Osteocyte (in vitro differentiated cells): ENCODE measurements at places on chromosomes 2 and 18. TPM values are rescaled to one million over a fixed set of nuclear protein-coding genes. Genes with fewer than 3 reads are reported as not detected.
A peak's percentile ranks its signal among the peaks of the same experiment; 100 is the strongest.

DNA sequence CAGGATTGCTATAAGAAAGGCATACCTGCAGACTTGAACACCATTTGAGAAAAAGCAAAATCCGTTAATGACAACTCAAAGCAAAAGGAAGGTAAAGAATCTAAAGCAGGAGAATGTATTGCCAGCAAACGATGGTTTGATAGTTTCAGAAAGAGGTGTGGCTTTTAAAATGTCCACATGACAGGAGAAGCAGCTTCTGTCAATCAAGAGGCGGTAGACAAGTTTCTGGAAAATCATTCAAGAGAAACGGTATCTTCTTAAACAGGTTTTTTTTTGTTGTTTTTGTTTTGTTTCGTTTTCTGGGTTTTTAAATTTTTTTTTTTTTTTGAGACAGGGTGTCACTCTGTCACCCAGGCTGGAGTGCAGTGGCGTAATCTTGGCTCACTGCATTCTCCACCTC, 13.8 kb downstream of the CLEC4F start:
- no peak overlapping the region for H3K4me3 ChIP-seq
- H3K4me1 ChIP-seq, result no peaks in the 10 kb centered on the region
- no peaks in the 10 kb centered on the region for H3K36me3 ChIP-seq
- H3K27me3 ChIP-seq, result peaks cover 13% of the 10 kb centered on the region
- no peak for DNase-seq
- no peak overlapping the region for H3K27ac ChIP-seq

Gene LOXHD1
- total RNA-seq, result not detected in 2 replicates

GRCh38 chr2:237000481-237000880, 85.2 kb upstream of the COPS8 start:
- H3K27ac ChIP-seq, result no peak overlapping the region
- H3K4me1 ChIP-seq, result peaks cover 18% of the 10 kb centered on the region
- H3K36me3 ChIP-seq, result no peaks in the 10 kb centered on the region
- DNase-seq, result no peak
- no peak overlapping the region for H3K4me3 ChIP-seq

GRCh38 chr2:31140151-31140550, 1.9 kb upstream of the GALNT14 start:
- peaks cover 2% of the 10 kb centered on the region for H3K36me3 ChIP-seq
- DNase-seq, result peak; percentile 69
- peaks cover 4% of the 10 kb centered on the region for H3K4me1 ChIP-seq

GRCh38 chr2:239763433-239764097, 261.6 kb downstream of the NDUFA10 start:
- H3K4me1 ChIP-seq, result no peaks in the 10 kb centered on the region
- no peak overlapping the region for H3K4me3 ChIP-seq
- H3K27ac ChIP-seq, result no peak overlapping the region
- DNase-seq, result no peak
- H3K27me3 ChIP-seq, result no peaks in the 10 kb centered on the region

DNA sequence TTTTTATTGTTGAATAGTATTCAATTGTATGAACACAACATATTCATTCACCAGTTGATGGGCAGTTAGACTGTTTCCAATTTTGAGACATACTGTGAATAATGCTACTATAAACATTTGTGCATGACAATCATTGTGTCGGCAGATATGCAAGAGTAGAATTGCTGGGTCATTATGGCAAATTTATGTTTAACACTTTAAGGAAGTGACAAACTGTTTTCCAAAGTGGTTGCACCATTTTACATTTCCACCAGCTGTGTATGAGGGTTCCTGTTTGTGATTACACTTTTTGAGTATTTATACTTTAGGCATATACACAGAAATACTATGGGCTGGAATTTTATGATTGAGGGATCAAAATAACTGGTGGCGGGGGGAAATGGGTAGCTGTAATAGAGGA, 61.2 kb downstream of the MAP4K3 start:
- H3K27ac ChIP-seq, result no peak overlapping the region
- no peak for DNase-seq
- no peak overlapping the region for H3K4me3 ChIP-seq
- no peaks in the 10 kb centered on the region for H3K27me3 ChIP-seq
- H3K4me1 ChIP-seq, result peaks cover 18% of the 10 kb centered on the region

DNA sequence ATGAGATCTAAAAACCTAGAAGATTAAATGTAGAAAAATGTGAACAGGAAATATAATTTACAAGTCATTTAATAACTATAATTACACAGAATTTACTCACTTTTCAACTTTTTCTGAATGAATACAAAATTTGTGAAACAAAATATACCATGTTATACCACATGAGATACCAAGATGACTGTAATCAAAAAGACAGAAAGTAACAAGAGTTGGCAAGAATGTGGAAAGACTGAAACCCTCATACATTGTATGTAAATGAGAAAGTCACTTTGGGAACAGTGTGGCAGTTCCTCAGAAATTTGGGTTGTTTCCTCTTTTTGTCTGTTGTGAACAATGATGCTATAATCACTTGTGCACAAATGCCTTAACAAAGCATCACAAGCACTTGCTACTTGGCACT, 145.4 kb upstream of the ZNF804A start:
- no peaks in the 10 kb centered on the region for H3K36me3 ChIP-seq

Gene CRYGC
- total RNA-seq, result not detected in 2 replicates

Gene FAM136A
- total RNA-seq, result 33.9 and 35.0 TPM in 2 replicates

Gene FRZB
- total RNA-seq, result 46.6 and 47.3 TPM in 2 replicates

- no peak overlapping the region for H3K27ac ChIP-seq
- H3K4me3 ChIP-seq, result no peak overlapping the region
- H3K4me1 ChIP-seq, result no peaks in the 10 kb centered on the region
- peaks cover 22% of the 10 kb centered on the region for H3K36me3 ChIP-seq
- H3K27me3 ChIP-seq, result no peaks in the 10 kb centered on the region
- no peak for DNase-seq
These were observed 25.9 kb downstream of the ARL5A start for GRCh38 chr2:151802315-151802714.

DNA sequence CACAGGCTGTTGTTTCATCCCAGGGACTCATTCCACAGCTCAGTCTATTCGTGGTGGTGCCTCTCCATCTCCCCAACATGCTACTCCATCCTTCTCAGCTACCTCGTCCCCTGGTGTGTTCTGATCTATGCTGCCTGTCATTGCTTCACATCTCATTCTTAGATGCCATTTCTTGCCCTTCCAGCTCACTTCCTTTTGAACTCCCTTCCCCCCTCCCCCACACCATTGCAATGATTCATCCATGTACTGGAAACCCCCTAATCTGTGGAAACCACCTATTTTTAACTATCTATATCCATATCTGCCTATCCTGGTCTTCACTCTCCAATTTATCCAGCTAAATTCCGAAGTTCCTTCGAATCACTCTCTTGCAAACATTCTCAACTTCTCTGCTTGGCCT, 65.7 kb upstream of the PARD3B start:
- H3K4me1 ChIP-seq, result no peaks in the 10 kb centered on the region
- no peak overlapping the region for H3K27ac ChIP-seq
- H3K27me3 ChIP-seq, result no peaks in the 10 kb centered on the region
- H3K36me3 ChIP-seq, result no peaks in the 10 kb centered on the region
- DNase-seq, result no peak
- no peak overlapping the region for H3K4me3 ChIP-seq

GRCh38 chr2:111227716-111228141, 107.0 kb downstream of the BCL2L11 start:
- H3K4me3 ChIP-seq, result no peak overlapping the region
- H3K36me3 ChIP-seq, result peaks cover 45% of the 10 kb centered on the region
- H3K27ac ChIP-seq, result peak overlapping the region; percentile 70
- DNase-seq, result peak; percentile 76
- H3K27me3 ChIP-seq, result no peaks in the 10 kb centered on the region
- H3K4me1 ChIP-seq, result peaks cover 25% of the 10 kb centered on the region

DNA sequence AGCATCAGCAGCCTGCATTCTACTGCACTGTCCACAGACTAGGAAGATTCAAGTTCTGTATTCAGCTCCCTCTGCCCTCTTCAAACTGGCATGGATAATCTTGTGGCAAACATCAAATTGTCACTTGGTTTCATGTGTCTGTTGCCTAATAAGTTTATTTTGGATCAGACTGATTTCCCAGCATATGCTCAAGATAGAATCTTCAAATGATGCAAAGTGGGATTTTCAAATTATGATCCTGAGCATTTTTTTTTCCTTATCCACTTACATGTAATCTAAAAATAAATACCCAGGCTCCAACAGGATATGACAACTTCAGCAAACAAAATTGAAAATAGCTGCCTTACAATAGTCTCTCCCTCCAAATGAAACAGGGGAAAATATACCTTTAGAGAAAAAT, 160.9 kb upstream of the VRK2 start:
- no peak for DNase-seq
- no peak overlapping the region for H3K4me3 ChIP-seq
- no peaks in the 10 kb centered on the region for H3K4me1 ChIP-seq
- no peaks in the 10 kb centered on the region for H3K36me3 ChIP-seq
- no peaks in the 10 kb centered on the region for H3K27me3 ChIP-seq
- no peak overlapping the region for H3K27ac ChIP-seq

GRCh38 chr18:55252053-55252675, 292.9 kb upstream of the CCDC68 start:
- peak overlapping the region; percentile 63 for H3K27ac ChIP-seq
- no peak overlapping the region for H3K4me3 ChIP-seq
- peaks cover 38% of the 10 kb centered on the region for H3K36me3 ChIP-seq
- DNase-seq, result no peak
- H3K4me1 ChIP-seq, result peaks cover 39% of the 10 kb centered on the region
- no peaks in the 10 kb centered on the region for H3K27me3 ChIP-seq

DNA sequence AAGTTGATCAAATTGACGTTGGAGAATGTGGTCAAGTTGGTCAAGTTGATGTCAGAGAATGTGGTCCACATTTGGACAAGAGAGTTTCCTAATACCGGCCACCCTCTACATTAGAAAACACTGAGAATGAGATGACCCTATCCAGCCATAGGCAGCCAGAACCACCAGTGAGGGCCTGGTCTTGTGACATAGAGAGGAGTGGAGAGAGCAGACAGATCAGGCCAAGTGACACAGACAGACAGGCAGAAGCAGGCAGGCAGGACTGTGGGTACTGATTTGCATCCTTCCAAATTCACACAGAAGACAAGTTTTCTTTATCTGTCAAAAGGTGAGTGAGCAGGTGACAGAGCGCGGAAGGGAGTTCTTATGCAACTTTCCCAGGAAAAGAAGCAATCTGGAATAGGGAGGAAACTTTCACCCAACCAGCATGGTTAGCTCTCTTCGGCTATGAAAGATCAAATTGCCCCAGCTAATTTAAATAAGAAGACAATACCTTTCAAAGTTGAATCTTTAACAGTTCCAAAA, 109.1 kb upstream of the PID1 start:
- H3K36me3 ChIP-seq, result no peaks in the 10 kb centered on the region
- no peak overlapping the region for H3K4me3 ChIP-seq
- no peak for DNase-seq

GRCh38 chr2:198054299-198054698, 249.9 kb downstream of the PLCL1 start:
- H3K27me3 ChIP-seq, result peaks cover 3% of the 10 kb centered on the region
- no peak for DNase-seq
- H3K4me3 ChIP-seq, result no peak overlapping the region
- H3K27ac ChIP-seq, result no peak overlapping the region
- H3K36me3 ChIP-seq, result no peaks in the 10 kb centered on the region
- no peaks in the 10 kb centered on the region for H3K4me1 ChIP-seq

- H3K27me3 ChIP-seq, result no peaks in the 10 kb centered on the region
- H3K4me3 ChIP-seq, result no peak overlapping the region
- H3K4me1 ChIP-seq, result peaks cover 12% of the 10 kb centered on the region
- no peaks in the 10 kb centered on the region for H3K36me3 ChIP-seq
These were observed 5.1 kb upstream of the STEAP3 start for GRCh38 chr2:119218478-119219064.

DNA sequence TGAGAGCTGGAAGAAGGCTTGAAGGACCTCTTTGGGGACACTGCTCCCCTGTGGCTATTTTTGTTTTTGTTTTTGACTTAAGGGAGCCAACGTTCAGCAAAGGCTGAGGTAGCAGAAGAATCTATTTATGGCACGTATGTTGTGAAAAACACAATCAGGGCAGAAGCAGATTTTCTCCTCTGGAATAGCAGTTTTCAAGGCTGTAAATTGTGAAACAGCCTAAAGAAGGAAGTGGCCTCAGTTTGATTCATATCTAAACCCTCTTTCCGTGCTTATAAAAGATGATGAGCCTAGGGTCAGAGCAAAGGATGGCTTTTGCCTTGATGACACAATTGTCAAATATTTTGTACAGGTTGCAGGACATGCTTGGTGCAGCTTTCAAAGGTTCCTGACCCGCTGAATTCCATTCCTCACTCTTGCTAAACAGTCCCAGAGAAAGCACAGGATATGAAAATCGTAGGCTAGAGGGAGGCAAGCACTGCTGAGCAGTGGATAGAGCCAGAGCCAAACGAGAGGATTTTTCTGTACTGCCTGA, 106.2 kb upstream of the DLX2 start:
- no peak overlapping the region for H3K27ac ChIP-seq
- no peak for DNase-seq
- peaks cover 10% of the 10 kb centered on the region for H3K4me1 ChIP-seq
- no peak overlapping the region for H3K4me3 ChIP-seq

DNA sequence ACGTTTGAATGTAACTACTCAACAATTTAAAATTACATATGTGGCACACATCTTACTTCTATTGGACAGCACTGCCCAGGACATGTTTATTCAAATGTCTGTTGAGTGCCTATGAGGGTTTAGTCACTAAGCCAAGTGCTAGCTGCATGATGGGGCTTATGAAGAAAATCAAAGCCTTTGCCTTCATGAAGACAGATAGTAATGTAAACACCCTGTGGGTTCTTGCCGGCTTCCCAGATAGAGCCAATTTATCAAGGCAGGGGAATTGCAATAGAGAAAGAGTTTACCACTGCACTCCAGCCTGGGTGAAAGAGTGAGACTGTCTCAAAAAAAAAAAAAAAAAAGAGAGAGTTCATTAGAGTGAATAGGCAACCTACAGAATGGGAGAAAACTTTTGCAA, 43.7 kb upstream of the NEB start:
- no peaks in the 10 kb centered on the region for H3K27me3 ChIP-seq
- peaks cover 10% of the 10 kb centered on the region for H3K4me1 ChIP-seq
- no peak overlapping the region for H3K27ac ChIP-seq

DNA sequence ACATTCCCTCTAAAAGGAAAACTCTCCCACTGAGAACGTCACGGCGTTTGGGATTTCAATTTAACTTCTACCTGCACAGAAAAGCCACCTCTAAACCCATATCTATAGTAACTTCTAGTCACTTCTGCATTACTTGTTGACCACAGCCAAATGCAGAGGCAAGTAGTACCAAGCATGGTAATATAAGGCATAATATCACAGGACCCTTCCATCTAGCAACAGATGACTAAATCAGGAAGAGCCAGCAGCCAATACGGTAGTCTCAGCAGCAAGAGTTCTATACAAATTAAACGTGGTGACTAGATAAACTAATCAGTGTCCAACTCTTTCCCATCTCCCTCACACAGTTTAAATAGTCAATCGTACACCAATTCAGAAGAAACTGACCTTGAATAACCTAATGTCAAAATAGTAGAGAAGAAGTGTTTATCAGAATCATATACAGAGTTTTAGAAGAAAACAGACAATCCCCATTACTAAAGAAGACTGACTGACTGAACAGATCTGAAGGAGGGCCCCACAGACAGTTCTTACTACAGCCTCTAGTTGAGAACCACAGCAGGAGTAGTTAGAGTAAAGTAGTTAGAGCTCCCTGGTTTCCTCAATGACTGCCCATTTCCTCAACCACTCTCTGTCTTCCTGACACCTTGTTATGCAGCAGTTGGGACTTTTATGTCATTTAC, 30.0 kb downstream of the MEMO1 start:
- no peak for DNase-seq
- H3K27ac ChIP-seq, result peak overlapping the region; percentile 57
- no peaks in the 10 kb centered on the region for H3K36me3 ChIP-seq
- no peaks in the 10 kb centered on the region for H3K27me3 ChIP-seq

Gene IL1R1
- 56.3 and 59.8 TPM in 2 replicates for total RNA-seq

- peaks cover 30% of the 10 kb centered on the region for H3K4me1 ChIP-seq
- peaks cover 36% of the 10 kb centered on the region for H3K36me3 ChIP-seq
- no peak for DNase-seq
- peak overlapping the region; percentile 13 for H3K27ac ChIP-seq
- no peaks in the 10 kb centered on the region for H3K27me3 ChIP-seq
These were observed 293.2 kb downstream of the PIEZO2 start for GRCh38 chr18:10856132-10856531.

Gene NYAP2
- not detected in 2 replicates for total RNA-seq
